ENCODE measurements at places on chromosomes 7 and 10.

- no peak for DNase-seq
Measured at GRCh38 chr10:70481831-70482530, 3.4 kb downstream of the PALD1 start.

DNA sequence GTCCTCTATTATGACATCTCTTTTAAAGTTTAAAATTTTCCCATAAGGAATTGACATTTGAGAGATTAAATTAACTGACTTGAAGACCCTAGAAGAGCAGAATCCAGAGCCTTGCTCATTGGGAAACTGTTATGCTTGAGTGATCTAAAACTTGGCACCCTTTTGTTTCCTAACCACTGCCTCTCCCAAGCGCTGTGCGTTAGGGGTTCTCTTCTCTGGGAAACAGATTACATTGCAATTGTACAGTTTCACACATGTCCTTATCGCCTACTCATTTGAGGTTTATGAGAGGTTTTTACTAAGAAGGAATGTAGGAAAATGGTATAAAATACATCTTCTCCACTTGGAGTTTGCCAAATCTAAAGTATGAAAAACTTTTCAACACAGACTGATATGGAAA is 126.8 kb upstream of the AMPH start:
- no peak for DNase-seq

- DNase-seq = no peak
Measured at GRCh38 chr10:106765241-106765754, 399.2 kb downstream of the SORCS1 start.

GRCh38 chr7:132437730-132438129 is 138.5 kb downstream of the PLXNA4 start:
- DNase-seq = no peak

DNA sequence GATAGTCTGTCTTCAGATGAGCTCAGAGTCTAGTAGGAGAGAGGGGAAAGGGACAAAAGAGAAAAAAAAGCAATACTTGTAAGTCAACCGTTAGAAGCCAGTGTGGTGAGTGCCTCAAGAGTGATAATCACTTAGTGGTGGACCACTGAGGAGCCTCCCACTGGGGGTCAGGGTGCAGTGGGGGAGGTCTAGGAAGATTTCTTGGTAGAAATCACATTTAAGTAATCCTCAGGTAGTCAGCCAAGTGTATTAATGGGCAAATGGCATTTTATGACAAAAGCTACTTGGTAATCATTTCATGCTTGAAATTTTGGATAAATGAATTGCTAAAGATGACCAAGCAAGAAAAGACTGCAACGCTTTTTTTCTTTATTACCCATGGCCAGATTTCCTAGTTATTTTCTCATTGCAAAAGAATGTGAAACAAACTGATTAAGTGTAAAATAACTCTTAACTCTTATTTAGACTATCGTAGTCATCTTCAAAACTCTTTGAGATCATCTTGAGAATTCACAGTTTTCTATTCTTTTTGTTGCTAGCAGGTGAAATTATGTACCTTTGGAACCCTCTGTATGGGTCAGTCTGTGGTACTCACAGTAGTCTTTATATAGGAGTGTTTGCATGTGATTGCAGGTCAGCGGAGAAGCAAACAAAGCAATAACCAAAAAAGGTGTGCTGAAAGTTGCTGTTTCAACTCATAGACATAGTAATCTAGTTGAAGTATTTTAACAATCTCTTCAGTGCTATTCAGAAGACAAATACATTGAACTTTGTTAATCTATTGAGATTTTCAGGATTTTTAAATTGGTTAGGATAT is 63.9 kb downstream of the PPP1R9A start:
- DNase-seq = no peak

GRCh38 chr10:75672842-75673241 is 241.4 kb downstream of the LRMDA start:
- DNase-seq = no peak

DNA sequence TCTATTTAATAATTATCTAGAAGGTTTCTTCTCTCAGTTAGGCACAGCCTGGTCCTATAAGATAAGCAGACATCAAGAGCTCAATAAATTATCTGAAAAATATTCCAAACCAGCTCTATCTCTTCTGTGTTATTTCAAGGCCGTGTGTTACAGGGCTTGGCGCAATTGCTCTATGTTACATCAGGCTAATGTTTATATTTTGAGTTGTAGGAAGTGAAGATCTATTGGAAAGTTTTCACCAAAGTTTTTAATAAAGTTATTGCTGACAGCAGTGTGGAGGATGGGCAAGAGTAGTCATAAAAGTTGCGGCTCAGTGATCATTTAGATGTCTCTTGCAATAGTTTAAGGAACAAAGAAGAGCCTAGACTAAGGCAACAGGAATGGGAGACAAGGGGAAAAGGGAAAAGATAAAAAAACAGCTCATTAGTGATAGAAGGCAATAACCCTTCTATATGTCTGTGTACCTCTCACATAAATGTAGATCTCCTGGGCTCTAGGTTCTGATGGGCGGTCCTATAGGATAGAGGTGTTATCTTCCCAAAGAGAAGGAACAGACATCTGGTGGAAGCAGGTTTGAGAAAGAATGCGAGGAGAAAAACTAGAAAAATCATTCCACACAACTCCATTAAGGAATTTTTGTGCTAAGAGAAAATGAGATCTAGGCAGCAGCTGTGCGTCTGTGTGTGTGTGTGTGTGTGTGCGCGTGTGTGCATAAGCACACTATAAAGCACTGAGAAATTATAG is 5.9 kb upstream of the ANKRD7 start:
- no peak for DNase-seq

GRCh38 chr7:40799493-40800403 is 664.9 kb downstream of the SUGCT start:
- no peak for DNase-seq

Measured in activated CD8-positive, alpha-beta memory T cell treated with anti-CD3 and anti-CD28 coated beads, Interleukin-2, amount 50 U/mL, for 4 hours (primary cell).